HCT116 (cell line): ENCODE measurements at places on chromosomes 3 and 15.

- H3K4me1 ChIP-seq = peaks cover 7% of the 10 kb centered on the region
- DNase-seq = no peak
- H3K36me3 ChIP-seq = no peaks in the 10 kb centered on the region
These were observed 88.3 kb downstream of the KLF15 start for GRCh38 chr3:126268866-126269265.

- no peaks in the 10 kb centered on the region for H3K36me3 ChIP-seq
- peaks cover 4% of the 10 kb centered on the region; the same call in 1 of the 2 replicates for H3K27me3 ChIP-seq
- no peak overlapping the region for H3K27ac ChIP-seq
- no peak for DNase-seq
- no peaks in the 10 kb centered on the region for H3K4me1 ChIP-seq
These were observed 242.0 kb downstream of the SHQ1 start for GRCh38 chr3:72606005-72606800.

DNA sequence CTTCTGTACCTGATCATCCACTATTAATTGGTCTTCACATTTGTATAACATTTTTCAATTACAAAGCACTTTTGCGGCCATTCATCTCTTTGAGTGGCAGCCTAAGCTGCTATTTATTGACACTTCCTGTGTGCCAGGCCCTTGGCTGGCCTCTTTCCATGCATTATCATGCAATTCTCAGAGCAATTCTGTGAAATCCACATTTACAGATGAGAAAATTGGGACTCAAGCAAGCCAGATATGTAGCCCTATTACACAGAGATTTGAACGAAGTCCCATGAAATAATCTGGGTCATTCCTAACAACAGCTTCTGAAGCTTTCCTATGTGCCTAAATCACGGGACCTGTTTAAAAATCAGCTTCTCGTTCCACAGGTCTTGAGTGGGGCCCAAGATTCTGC lies 17.4 kb downstream of the SLC6A1 start:
- no peak overlapping the region for H3K27ac ChIP-seq
- DNase-seq = no peak
- no peak overlapping the region for H3K4me3 ChIP-seq

DNA sequence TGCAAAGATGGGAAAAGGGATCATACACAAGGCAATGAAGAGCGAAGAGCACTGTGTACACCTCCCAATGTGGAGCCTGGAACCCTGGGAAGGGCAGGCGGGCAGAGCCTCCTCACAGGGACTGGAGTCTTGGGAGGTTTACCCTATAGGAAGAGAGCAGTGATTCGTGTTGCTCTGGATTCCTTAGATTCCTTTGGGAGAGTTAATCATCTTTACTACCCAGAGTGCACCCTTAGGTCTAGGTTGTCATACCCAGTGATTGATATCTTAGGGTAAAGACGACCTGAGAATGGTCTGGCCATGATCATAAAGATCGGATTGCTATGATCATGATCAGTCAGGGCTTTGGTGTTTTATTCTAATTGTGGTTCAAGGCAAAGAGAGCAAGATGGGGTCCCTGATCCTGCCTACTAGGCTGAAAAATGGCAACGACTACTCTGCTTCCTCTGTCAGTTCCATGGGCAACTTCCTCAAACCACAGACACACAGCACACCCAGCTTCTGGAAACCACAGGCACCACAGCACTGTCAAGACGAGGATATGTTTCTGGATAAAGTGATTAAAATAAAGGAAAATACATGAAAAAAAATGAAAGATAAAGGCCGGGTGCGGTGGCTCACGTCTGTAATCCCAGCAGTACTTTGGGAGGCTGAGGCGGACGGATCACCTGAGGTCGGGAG lies 20.4 kb upstream of the MAP6D1 start:
- no peak overlapping the region for H3K27ac ChIP-seq
- H3K36me3 ChIP-seq = peaks cover 14% of the 10 kb centered on the region; the same call in 1 of the 2 replicates
- H3K4me3 ChIP-seq = no peak overlapping the region
- H3K27me3 ChIP-seq = no peaks in the 10 kb centered on the region
- no peak for DNase-seq

DNA sequence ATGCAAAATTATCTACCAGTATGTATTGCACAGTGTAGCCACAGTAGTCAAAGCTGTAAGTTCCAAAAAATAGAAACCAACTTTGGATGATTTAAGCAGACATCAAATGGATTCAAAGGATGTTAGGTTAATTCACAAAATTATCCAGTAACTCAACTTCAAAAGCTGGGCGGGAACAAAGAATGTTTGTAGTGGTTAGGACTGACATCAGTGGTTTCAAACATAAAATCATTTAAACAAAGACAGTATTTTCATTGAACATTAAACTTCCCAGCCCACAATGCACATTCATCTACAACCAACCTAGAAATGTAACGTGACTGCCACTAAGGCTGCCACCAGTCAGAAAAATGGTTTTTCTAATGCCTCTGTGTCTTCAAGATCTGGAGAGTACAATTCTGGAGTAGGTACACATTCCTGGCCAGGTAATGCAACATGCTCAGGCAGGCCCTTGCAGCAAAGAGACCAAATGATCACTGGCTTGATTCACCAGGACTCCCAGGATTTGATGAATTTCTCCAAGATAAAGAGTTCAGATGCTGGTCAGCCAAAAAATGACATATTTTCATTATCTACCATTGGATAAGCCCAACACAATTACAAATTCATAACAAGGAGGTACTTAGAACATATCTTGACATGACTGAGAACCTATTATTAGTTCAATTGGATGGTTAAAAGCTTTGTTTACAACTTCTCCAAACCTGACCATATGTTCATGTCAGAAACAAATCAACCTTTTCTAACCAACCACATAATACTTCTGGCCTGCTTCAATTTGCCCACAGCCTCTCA lies 189.8 kb upstream of the CNTN4 start:
- no peaks in the 10 kb centered on the region for H3K4me1 ChIP-seq
- H3K4me3 ChIP-seq = no peak overlapping the region
- DNase-seq = no peak
- H3K27me3 ChIP-seq = no peaks in the 10 kb centered on the region

DNA sequence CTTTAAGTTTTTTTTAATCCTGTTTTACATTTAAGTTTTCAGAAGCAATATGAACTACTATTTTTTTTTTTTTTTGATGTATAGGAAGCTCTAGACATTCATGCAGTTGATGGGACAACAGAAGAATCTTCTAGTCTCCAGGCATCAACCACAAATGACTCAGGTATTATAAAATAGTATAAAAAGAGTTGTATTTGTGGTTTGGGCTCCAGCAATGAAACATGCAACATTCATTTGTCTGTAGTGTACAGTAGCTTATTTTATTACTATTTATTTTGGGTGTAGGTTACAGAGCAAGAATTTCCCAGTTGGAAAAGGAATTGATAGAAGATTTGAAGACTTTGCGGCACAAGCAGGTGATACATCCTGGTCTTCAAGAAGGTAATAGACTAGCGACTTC lies 38.6 kb downstream of the MGA start:
- H3K4me1 ChIP-seq = no peaks in the 10 kb centered on the region
- no peak overlapping the region for H3K4me3 ChIP-seq
- H3K27me3 ChIP-seq = no peaks in the 10 kb centered on the region

DNA sequence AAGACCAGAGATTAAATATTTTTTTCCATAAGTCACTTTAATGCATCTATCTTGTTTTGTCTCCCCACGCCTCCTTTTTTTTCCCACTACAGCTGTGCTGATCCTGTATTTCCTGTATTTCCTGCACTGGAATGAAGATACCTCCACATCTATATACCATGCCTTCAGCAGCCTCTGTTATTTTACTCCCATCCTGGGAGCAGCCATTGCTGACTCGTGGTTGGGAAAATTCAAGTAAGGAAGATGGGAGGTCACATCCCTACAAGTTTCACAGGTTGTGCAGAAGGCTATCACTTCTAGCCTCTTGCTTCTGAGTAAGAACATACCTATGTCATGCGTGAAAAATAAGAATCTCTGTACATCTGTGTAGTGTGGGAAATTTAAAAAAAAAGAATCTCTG lies 3.1 kb downstream of the SLC15A2 start:
- no peak overlapping the region for H3K27ac ChIP-seq
- H3K4me3 ChIP-seq = no peak overlapping the region
- H3K36me3 ChIP-seq = no peaks in the 10 kb centered on the region
- no peak for DNase-seq
- no peaks in the 10 kb centered on the region for H3K27me3 ChIP-seq

- H3K36me3 ChIP-seq = no peaks in the 10 kb centered on the region
- H3K4me3 ChIP-seq = no peak overlapping the region
- H3K4me1 ChIP-seq = no peaks in the 10 kb centered on the region
- no peak overlapping the region for H3K27ac ChIP-seq
- no peaks in the 10 kb centered on the region for H3K27me3 ChIP-seq
- no peak for DNase-seq
These were observed 459.6 kb downstream of the NSUN3 start for GRCh38 chr3:94522488-94522887.

DNA sequence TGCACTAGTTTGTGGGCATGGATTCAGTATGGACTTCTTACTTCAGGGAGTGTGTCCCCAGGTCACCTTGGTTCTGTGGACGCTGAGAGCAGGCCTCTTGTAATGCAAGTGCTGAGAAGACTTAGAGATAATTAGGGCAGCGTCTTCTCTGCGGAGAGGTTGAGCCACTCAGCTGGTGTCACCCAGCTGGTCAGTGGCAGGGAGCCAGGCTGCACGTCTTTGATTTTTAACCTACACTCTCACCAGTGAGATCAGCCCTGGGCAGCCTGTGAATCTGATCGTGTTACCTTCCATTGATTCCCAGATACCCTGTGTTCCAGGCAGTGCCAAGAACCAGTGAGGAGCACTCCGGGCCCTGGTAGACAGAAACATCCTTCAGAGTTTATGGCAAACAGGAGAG lies 92.6 kb downstream of the SLCO3A1 start:
- H3K27me3 ChIP-seq = no peaks in the 10 kb centered on the region
- H3K4me1 ChIP-seq = peaks cover 34% of the 10 kb centered on the region
- H3K27ac ChIP-seq = no peak overlapping the region
- DNase-seq = no peak

- no peaks in the 10 kb centered on the region for H3K27me3 ChIP-seq
- no peaks in the 10 kb centered on the region for H3K36me3 ChIP-seq
- H3K4me3 ChIP-seq = no peak overlapping the region
- no peak for DNase-seq
These were observed 118.8 kb downstream of the PLD1 start for GRCh38 chr3:171691485-171691884.

GRCh38 chr3:40278791-40279190 lies 30.7 kb upstream of the EIF1B start:
- no peak overlapping the region for H3K27ac ChIP-seq
- no peaks in the 10 kb centered on the region for H3K36me3 ChIP-seq
- DNase-seq = no peak
- H3K4me1 ChIP-seq = no peaks in the 10 kb centered on the region
- H3K27me3 ChIP-seq = no peaks in the 10 kb centered on the region
- no peak overlapping the region for H3K4me3 ChIP-seq

GRCh38 chr3:42025370-42026138 lies 63.7 kb upstream of the ULK4 start:
- H3K36me3 ChIP-seq = no peaks in the 10 kb centered on the region
- H3K4me1 ChIP-seq = peaks cover 33% of the 10 kb centered on the region
- H3K4me3 ChIP-seq = peak overlapping the region; percentile 17
- H3K27ac ChIP-seq = no peak overlapping the region
- no peaks in the 10 kb centered on the region for H3K27me3 ChIP-seq

DNA sequence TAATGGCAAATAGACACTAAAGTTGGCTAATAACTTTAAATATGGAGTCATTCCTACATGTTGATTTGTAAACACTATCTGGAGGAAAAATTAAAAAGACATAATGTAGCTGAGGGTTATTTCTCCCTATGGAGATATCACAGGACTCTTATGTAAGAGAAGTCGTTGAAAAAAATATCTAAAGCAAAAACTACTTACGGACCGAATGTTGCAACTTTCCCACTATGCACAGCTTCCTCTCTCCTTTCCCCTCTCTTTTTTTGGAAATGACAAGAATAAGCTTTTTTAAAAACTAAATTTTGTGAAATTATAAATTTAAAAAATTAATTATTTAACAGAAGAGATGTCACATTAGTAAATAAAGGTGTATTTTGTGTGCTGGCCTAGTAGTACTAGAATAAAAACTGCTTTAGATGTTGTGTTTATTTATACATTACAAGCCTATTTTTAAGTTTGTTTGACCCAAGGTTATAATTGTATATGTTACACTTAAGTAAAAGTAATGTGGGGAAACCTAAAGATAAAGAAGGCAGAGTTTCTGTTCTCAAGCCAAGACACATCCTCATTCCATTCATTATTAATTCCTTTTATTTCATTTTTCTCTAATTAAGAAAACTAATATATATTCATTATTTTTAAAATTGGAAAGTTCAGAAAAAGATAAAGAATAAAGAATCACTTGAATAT lies 20.7 kb upstream of the PPARG start:
- H3K4me3 ChIP-seq = no peak overlapping the region
- no peak overlapping the region for H3K27ac ChIP-seq
- H3K36me3 ChIP-seq = no peaks in the 10 kb centered on the region
- no peaks in the 10 kb centered on the region for H3K27me3 ChIP-seq

DNA sequence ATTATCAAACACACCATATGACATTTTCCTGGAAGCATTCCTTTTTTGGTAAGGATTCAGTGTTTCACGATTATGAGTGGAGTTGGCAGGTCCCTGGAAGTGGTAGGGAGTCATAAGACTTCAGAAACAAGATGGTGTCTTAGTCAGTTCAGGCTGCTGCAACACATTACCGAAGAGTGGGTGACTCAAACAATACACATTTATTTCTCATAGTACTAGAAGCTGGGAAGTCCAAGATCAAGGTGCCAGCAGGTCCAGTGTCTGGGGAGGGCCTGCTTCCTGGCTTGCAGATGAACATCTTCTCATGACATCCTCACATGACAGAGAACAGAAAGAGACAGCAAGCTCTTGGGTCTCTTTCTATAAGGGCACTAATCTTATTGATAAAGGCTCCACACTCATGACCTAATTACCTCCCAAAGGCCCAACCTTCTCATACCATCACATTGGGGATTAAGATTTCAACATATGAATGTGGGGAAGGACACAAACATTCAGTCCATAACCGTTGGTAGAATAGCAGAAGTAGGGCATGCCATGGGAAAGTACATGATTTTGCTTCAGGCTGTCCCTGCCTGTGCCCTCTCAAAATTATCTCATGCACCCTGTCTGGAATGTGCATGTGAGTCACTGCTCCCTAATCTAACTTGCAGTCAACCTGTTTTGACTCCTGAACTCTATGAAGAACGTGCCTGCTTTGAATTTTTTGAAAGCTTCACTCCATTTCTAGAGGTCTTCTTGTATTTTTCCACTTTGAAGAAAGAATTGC lies 72.5 kb downstream of the GTPBP8 start:
- H3K27ac ChIP-seq = no peak overlapping the region
- no peak overlapping the region for H3K4me3 ChIP-seq
- H3K27me3 ChIP-seq = no peaks in the 10 kb centered on the region
- no peaks in the 10 kb centered on the region for H3K4me1 ChIP-seq
- DNase-seq = no peak
- H3K36me3 ChIP-seq = no peaks in the 10 kb centered on the region

DNA sequence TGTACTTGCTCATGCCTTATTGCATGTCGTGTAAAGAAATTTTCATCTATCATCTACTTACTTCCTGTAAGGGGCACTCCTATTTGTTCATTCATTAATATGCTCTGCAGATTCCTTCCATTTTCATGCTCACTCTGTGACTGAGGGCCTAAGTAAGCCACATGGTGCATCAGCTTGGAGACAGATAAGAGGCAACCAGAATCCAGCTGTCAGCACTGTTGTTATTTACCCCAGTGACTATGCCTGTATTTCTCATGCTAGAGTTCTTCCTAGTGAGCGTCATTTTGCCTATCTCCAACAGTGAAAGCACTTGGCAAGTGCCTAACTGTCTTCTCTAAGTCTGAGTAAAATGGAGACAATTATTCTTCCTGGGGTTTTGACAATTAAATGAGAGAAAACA lies 124.8 kb upstream of the ABI3BP start:
- DNase-seq = no peak
- H3K4me3 ChIP-seq = no peak overlapping the region
- H3K27ac ChIP-seq = no peak overlapping the region
- H3K36me3 ChIP-seq = no peaks in the 10 kb centered on the region
- no peaks in the 10 kb centered on the region for H3K27me3 ChIP-seq
- no peaks in the 10 kb centered on the region for H3K4me1 ChIP-seq
